ENCODE measurements at places on chromosomes 1 and 21. TPM values are rescaled to one million over a fixed set of nuclear protein-coding genes. Genes with fewer than 3 reads are reported as not detected.

The MAP1LC3C gene
- total RNA-seq, result 3.3 TPM

The UBE2U gene
- total RNA-seq, result not detected

The HAPLN2 gene
- not detected for total RNA-seq

The EXO1 gene
- 40.7 TPM for total RNA-seq

The RBBP4 gene
- total RNA-seq, result 141 TPM

The CNR2 gene
- total RNA-seq, result not detected

The CCDC17 gene
- total RNA-seq, result not detected

The COL6A2 gene
- total RNA-seq, result 1,198 TPM

The OTUD7B gene
- 6.5 TPM for total RNA-seq

The LIPI gene
- not detected for total RNA-seq

Data from MG63 (cell line).